ENCODE measurements at places on chromosomes 13 and 19.

DNA sequence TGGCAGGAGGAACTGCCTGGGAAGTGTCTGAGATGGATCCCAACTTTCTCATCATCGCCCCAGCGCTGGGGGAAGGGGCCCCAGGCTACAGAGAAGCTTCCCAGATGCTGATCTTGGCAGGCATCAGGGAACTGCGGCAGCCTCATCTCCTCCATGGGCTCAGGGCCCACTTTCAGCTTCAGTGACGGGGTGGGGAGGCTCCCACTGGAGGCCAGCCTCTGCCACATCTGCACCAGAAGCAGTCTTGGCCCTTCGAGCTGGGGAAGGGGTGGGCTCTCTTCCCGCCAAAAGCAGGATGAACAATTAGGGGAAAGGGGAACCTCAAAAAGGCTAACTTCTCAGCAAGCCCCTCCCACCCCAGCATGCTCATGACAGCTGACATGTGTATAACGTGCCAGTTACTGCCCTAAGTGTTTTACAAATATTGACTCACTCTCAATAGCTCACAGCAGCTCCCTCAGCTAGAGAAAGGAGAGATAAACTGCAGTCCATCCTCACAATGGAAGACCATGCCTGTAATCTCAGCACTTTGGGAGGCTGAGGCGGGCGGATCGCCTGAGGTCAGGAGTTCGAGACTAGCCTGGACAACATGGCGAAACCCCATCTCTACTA, 7.1 kb upstream of the S1PR2 start:
- peak; percentile 100 for DNase-seq

- DNase-seq: peak; percentile 12
Observed at GRCh38 chr13:97749174-97749573, 204.3 kb upstream of the IPO5 start.

DNA sequence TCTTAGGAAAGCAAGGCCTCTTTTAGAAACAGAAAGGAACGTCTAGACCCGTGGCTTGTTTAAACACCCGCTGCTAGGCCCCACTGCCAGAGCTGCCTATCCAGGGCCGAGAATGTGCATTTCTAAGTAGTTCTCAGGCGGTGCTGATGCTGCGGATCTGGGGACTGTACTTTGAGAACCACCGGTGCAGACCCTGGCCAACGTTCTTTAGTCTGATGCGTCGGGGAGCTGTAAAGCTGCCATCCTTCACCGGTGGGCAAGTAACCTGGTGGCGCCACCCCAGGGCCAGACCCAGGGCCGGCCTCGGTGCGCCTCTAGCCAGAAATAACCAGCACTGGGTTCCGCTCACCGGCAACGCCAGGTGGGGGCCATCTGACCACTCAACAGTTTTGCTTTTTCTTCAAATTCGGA, 47.1 kb downstream of the TGDS start:
- DNase-seq: peak; percentile 57

DNA sequence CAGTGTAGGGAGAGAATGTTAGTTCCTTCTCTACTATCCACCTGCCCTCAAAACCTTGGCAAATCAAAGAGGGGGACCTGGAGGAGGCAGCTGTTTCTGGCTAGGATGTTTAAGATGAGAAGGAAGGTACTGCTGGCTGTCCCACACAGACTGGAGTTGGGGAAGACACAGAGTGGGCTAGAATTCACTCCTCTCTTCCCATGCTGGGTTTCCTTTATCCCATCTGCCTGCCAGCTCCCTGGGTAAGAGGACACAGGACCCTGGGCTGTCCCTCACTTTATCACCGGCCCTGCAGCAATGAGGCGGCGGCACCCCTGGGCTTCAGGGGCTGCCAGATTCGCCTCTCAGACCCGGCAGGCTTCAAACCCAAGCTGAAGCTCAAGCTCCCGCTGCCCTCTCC, 69.5 kb downstream of the KLF2 start:
- no peak for DNase-seq

GRCh38 chr13:97256343-97256783, 34.2 kb downstream of the MBNL2 start:
- peak; percentile 91 for DNase-seq

GRCh38 chr13:75968103-75968838, 332.1 kb downstream of the LMO7 start:
- peak; percentile 17 for DNase-seq

GRCh38 chr13:92967923-92968322, 258.7 kb upstream of the GPC6 start:
- DNase-seq: peak; percentile 8

- DNase-seq: no peak
Observed at GRCh38 chr19:18668252-18668631, 15.2 kb upstream of the CRTC1 start.

GRCh38 chr13:71611292-71611691, 255.7 kb downstream of the DACH1 start:
- DNase-seq: no peak

DNA sequence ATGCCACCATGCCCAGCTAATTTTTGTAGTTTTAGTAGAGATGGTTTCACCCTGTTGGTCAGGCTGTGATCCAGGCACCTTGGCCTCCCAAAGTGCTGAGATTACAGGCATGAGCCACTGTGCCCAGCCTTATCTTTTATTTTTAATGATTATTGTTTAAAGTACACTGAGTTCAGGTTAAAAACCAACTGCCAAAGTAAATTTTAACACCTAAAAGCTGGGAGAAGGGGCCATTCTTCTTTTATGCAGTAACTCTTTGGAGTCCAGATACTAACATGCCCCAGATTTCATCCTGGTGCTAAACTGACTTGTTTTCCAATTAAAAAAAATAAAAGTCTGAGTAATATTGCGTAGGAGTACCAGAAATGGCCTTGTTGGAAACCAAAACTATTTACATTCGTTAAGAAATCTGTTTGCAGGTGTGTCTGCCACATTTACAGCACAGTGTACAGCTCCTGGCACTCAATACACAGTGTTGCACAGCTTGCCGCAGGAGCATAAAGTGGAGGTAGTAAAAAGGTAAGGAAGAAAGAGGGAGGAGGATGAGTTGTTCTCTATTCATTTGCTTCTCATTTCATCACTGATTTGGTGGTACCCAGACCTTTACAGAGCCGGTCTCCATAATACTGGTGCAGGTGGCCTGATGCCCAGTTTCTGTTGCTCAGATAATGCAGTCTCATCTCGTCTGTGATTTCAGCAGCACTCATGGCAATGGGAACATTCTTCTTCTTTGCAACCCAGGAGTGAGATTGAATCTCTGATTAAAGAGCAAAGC, 108.9 kb downstream of the PCCA start:
- DNase-seq: peak; percentile 12

DNA sequence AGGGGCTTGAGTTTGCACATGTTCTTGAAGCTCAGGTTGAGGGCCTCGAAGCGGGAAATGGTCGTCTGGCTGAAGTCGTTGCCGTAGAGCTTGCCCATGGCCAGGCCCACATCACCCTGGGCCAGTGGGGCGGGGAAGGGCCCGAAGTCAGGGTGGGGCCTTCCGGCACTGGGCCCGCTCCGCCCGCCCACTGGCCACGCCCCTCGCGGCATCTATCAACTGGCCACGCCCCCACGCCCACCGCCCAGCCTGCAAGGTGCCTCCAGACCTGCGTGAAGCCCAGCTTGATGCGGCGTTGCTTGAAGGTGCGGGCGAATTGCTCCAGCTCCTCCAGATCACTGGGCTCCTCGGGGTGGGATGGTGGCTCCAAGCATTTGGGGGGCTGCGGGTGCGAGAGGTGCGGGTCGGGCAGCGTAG, 19.9 kb downstream of the ZNF574 start:
- DNase-seq: no peak

GRCh38 chr19:3450796-3451411, 29.4 kb downstream of the SMIM24 start:
- peak; percentile 100 for DNase-seq

GRCh38 chr19:50501568-50502475, 9.2 kb downstream of the JOSD2 start:
- DNase-seq: no peak

DNA sequence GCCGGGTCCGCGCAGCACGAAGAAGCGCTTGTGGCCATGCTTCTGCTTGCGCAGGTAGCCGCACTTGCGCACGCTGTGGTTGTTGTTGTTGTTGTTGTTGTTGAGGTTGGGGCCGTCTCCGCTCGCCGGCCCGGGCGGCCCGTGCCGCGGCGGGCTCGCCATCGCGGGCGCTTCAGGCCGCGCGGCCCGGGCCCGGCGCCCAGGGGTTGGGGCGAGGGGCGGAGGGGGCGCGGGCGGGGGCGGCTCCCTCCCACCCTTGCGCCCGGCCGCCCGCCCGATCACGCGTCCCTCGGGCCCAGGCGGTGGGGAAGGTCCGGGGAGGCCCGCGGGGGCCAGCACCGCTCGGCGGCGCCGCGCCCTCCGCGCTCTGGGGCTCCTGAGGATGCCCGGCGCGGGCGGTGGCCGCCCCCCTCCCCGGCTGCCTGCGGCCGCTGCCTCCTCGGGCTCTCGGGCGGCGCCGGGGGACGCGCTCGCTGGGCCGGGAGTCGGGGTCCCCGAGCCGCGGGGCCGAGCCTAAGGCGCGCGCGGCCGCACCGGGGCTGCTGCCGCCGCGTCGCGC, 412 bp downstream of the IRS2 start:
- DNase-seq: no peak

DNA sequence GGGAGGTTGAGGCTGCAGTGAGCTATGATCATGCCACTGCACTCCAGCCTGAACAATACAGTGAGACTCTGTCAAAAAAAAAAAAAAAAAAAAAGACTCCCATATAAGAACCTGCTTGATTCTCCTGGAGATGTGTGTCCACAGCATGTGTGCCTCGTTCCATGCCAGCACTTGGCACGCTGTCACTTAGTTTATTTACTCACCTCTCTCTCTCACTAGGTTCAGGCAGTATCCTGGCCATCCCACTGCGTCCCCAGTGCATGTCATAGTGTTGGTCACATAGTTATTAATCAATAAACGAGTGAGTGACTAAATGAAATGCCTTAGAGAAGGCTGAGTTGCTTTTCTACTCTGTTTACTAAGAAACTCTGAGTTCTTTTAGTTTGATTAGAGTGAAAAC, 79.1 kb upstream of the GPR12 start:
- no peak for DNase-seq

- no peak for DNase-seq
Observed at GRCh38 chr19:55621205-55621672, 3.1 kb downstream of the ZNF784 start.

- DNase-seq: peak; percentile 72
Observed at GRCh38 chr13:59665732-59666131, 498.0 kb downstream of the DIAPH3 start.

- DNase-seq: no peak
Observed at GRCh38 chr19:46815833-46816627, 27.6 kb upstream of the SLC1A5 start.

GRCh38 chr13:30572859-30573275, 44.9 kb upstream of the USPL1 start:
- peak; percentile 75 for DNase-seq
